ENCODE measurements at places on chromosomes 6 and 20. TPM values are rescaled to one million over a fixed set of nuclear protein-coding genes. Genes with fewer than 3 reads are reported as not detected.

GNAS-AS1 gene
- total RNA-seq, result 0.66 TPM

GRCh38 chr6:34511214-34511914, 44.8 kb downstream of the SPDEF start:
- no peak for DNase-seq

- no peak for DNase-seq
Measured at GRCh38 chr6:36542041-36542440, 5.2 kb downstream of the STK38 start.

ETV7 gene
- 2.8 TPM for total RNA-seq

BCAS4 gene
- total RNA-seq, result 13.5 TPM

DNA sequence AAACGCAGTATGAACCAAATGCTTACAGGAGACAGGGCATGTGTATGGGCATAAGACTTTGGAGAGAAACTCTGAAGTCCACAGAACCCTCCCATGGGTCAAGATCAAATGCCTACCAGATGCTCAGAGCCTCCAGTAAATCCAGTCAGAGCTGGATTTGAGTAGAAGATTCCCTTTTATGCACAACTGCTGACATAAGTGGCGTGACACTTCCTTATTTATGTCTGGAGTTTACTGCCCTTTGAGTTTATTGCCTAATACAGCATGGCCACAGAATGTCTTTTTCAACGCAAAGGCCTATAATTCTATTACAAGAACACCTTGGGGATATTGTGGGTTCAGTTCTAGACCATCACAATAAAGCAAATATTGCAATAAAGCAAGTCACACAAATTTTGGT, 220.0 kb upstream of the FOXQ1 start:
- no peak for DNase-seq

NRSN1 gene
- not detected for total RNA-seq

SCUBE3 gene
- 0.25 TPM for total RNA-seq

HLA-DRB5 gene
- total RNA-seq, result 25.6 TPM

LHFPL5 gene
- not detected for total RNA-seq

HUS1B gene
- total RNA-seq, result 3.4 TPM

GRCh38 chr6:5384276-5384675, 123.0 kb downstream of the FARS2 start:
- no peak for DNase-seq

DNA sequence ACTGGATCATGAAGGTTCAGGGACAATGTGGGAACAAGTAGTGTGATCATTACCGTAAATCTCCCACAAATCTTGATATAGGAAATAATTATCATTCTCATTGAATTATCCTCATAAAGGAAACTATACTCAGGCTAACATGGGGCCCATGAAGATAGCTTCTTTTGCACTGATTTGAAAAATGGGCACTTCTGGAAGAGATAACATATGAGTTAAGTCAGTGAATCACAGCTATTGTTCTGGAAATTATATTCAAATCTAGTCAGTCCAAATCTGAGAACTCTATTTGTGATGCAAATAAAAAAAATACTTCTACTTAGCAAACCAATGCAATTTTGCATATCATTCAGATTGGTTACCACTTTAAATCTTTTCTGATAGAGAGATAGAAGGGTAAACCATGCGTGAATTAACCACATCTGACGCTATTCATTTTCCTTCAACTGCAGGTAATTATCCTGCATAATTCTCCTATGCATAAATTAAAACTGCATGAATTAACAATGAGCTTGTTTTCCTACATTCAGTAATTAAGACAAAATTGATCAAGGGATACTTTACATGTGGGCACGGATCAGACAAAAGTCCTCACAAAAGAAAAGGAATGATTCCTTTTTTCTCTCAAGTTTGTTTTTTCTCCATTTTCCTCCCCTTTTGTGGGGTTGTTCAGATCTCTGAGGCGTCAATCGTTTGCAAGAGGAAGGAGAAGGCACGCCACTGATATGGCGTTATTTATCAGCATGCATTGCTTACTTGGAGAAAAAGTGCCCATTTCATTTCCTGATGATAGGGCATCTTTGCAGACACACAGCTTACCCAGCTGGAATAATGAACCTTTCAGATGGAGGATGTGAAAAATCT, 36.4 kb downstream of the RIPOR2 start:
- DNase-seq, result peak; percentile 55

DNA sequence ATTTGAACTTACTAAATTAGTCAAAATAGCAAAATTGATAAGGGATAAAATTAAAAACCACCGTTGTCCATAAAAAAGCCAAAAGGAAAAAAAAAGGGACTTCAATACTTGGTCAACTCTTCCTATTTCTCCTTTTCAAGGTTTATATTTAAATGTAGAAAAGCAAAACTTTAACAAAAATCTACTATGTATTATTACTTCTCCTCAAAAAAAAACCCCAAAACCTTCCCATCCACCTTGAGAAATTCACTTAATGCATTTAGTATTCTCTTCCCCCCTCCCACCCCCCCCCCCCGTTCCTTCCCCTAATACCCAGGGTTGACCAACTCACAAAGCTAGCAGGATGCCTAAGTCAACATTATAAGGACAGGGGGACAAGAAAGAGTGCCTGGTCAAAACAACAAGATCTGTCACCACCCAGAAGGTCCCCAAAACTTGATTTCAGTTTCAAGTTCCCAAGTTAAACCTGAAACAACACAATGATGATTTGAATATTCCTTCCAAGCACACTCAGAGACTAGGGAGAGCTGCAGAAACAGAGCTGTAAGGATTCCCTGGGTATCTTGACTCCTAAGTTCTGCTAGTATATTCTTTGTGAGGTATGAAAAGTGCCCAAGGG, 14.6 kb downstream of the GMDS start:
- DNase-seq, result no peak
